Stimulated activated memory B cell treated with anti-CD40 and anti-IgM and Interleukin-4, amounts not matched to agents 10 μg/mL and 1 μg/mL and 100 μg/mL, for 72 hours (primary cell): ENCODE measurements at places on chromosomes 4 and X.

DNA sequence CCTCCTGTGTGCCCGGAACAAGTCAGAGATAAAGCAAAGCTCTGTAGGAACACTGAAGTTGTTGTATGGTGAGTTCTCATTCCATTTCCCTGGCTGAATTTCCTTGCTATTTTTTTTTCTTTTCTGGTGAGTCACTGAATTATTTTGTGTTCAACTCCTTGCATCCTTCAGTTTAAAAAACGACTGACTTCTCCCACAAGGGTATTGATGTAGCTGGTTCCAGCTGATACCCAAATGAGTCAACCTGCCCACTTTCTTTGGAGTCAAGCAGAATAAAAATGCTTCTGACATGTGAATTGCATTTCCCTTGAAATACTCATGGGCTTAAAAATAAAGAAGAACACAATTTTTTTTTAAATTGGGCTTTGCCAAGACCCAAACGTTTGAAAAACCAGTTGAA is 85.5 kb downstream of the SHOX start:
- no peak for ATAC-seq

DNA sequence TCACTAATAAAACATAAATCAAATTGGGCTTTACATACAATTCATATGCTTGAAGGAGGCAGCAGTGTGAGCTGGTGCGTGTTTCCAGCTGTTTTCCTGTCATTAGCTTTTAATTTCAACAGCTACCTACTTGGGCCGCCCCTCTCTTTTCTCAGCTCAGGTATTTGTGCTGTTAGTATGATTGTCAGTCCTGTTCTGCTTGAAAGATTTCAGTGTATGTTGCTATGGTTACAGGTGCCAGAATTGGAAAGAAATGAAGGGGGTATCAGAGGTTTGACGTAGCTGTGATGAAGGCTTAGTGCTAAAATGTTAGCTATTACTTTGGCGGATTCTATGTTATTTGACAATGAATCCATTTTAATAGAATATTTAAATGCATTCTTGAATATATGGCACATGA is 440.3 kb downstream of the ZIC3 start:
- ATAC-seq: no peak

DNA sequence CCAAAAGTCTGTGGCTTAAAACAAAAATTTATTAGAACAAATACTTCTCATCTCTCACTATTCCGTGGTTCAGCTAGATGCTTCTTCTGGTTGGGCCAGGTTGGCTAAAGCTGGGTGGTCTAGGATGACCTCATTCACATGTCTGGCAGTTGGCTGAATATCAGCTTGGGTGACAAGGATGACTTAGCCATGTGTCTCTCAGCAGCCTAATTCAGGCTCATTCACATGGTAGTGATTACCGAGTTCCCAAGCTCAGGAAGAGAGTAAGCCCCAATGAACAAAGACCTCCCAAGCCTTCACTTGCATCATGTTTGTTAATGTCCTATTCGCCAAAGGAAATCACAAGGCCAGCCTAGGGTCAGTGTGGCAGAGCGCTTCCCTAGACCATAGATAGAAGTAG is 119.4 kb downstream of the FANCB start:
- ATAC-seq: no peak

DNA sequence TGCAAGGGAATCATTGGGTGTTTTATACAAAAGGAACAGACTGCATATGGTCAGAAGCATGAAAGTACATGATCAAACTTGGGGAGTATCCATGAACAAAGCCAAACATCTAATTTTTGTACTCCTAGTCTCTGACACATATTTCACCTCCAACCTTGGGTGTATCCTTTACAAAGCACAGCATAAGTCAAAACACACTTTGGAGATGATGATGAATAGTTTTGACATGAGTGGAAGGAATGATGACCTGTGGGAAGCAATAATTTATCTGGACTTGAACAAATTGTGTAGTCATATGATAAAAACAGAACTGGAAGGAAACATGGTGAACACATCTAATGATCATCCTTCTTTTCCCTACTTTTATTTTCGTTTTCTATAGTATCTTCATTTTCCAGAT is 108.7 kb upstream of the PLS3 start:
- ATAC-seq: no peak

- no peak for ATAC-seq
Measured at GRCh38 chrX:134374294-134374693, 85.7 kb upstream of the HPRT1 start.
